ENCODE measurements at places on chromosomes 6 and 20.

GRCh38 chr20:24745617-24746350 lies 203.3 kb upstream of the CST7 start:
- peak; percentile 27 for DNase-seq

DNA sequence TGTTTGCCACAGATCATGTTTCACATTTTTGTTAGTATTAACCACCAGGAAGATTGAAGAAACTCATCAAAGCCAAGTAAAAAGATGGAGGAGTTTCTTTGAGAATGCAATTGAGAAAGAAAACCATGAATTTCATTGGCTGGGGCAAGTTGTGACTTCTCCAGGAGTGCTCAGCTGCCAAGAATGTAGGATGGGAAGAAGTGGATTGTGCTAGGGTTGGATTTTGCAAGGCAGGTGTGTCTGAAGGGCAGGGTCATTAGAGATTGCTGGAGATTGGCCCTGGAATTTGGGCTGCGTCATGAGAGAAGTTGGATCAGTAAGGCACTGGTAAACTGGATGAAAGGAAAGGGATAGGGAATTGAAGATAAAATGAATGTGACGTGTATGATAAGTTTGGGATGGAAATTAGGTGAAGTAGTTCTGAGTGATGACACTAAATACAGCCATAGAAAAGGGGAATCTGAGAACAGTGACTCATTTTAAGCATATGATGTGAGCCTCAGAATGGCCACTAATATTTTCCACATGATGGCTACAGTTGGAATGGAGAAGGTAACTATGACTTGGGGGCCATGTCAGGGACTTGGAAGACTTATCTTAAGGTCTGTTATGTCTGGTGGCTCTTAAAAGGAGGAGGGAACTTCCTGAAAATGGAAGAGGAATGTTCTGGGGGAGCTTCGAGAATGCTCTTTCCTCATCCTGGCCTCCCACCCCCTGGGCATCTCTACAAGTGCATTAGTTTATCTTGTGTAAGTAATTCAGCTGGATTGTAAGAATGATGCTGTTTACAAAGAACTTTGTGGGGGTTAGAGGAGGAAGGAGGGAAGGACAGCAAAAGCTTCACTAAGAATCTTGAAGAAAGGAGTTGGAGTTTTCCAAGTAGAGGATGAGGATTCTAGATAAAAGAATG lies 27.8 kb upstream of the ERVFRD-1 start:
- no peak for DNase-seq

DNA sequence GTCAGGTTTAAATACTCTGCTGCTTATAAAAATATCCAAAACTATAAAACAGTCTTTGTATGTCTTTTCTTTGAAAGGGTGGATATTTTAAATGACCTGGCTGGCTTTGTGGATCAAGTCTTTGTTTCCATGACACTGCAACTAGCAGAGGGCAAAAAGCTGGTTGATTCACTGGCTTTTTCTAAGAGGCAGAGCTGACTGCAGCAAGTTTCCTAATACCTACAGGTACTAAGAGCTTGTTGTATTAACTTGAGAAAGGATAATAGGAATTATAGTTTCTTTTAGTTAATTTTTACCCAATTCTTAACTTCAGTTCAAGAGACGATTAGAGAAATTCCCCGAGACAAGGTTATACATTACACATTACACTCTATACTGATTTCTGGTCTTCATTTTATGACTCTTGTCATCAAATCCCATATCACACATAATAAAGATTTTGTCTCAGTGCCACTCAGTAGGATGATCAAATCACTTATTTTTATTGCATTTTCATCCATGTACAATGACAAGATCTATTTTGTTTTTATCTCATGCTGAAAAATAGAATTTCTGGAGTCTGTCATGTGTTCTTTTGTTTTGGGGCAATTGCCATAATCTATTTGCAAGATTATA lies 120.1 kb upstream of the RIMS1 start:
- DNase-seq, result no peak

DNA sequence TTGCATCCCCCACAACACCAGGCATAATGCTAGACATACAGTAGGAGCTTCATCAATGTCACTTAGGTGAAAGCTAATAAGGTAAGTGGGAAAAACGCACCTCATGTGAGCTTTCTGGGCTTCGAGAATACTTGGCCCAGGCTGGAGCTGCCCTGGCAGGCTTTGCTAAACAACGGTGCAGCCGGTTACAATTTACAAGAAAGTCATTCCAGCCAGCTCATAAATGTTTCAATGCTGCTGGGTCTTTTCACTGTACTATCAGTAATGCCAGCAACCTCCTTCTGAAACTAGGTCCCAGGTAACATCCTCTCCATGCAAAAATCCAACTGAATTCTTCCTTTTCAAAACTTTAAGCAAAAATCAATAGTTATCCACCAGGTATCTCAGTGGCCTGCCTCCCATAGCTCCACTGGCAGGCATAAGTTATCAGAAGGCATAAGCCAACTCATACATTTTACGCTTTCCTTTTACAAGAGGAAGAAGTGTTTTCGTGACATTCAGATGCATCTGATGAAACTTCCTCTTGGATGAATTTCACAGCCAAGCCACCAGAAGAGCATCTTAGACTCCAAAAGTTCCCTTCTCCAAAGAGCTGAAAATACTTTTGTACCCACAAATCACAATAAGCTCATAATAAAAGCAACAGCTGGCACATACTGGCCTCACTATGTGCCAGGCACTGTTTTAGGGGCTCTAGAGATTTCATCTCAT lies 56.3 kb downstream of the RTN4IP1 start:
- DNase-seq, result no peak

- peak; percentile 84 for DNase-seq
Observed at GRCh38 chr20:56957737-56958553, 308.5 kb downstream of the BMP7 start.

Measured in ecto neural progenitor cell (in vitro differentiated cells).